Stimulated activated CD4-positive, alpha-beta T cell treated with anti-CD3 and anti-CD28 coated beads, TNF-alpha, amount 100 ng/mL, for 24 hours (primary cell): ENCODE measurements at places on chromosomes 7 and 10.

DNA sequence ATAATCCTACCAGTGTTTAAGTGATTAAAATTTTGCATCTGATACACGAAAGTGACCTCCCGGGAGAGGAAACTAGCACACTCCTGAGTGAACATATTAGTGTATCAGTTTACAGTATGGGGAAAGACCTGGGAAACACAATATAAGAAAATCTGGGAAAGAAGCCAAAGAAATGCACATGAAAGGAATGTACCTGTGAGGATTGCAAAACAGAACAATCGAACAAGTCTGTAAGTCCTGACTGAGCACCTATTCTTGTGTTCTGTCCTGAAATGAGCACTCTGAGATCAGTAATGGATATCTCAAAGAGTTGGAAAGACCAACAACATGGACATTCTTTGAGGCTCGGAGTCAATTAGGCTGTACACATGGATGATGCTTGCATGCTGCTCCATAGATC lies 554.7 kb downstream of the SORCS3 start:
- DNase-seq = no peak

DNA sequence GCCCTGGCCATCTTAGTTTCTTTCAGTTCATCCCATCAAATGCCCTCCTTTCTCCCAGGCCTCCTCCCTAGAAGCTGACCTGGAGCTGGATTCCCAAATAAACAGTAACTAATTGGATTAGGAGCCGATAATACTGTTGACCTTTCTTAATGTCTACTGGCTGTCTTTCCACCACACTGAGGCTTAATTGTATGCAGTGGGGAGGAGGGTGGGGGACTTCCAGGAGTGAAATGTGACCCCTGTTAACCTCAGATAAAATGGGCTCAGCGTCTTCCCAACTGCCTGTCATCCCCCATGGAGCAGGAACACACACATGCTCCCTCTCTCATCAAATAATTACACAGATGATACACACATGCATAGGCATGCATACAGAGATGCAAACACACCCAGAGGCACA lies 53.7 kb upstream of the LBX1 start:
- no peak for DNase-seq

GRCh38 chr10:33657154-33657908 lies 322.9 kb upstream of the NRP1 start:
- DNase-seq = no peak

DNA sequence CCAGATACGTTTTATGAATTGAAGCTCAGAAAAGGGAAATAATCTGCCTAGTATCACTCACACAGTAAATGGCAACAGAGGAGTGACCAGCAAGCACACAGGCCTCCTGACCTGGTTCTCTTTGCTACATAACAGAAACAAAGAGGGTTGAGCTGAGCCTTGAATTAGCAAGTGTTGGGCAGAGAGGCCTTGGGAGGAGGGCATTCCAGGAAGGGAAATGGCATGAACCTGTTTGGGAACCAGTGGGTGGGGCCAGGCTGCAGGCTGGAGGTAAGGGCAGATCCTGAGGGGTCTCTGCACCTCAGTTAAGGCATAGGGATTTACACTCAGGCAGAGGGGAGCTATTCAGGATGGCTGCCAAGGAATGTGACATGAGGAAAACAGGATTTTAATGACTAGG lies 24.8 kb upstream of the CYCS start:
- no peak for DNase-seq

- DNase-seq = no peak
Observed at GRCh38 chr10:89343089-89343767, 15.4 kb downstream of the IFIT3 start.

GRCh38 chr10:130190055-130190736 lies 54.0 kb downstream of the GLRX3 start:
- DNase-seq = peak; percentile 83

DNA sequence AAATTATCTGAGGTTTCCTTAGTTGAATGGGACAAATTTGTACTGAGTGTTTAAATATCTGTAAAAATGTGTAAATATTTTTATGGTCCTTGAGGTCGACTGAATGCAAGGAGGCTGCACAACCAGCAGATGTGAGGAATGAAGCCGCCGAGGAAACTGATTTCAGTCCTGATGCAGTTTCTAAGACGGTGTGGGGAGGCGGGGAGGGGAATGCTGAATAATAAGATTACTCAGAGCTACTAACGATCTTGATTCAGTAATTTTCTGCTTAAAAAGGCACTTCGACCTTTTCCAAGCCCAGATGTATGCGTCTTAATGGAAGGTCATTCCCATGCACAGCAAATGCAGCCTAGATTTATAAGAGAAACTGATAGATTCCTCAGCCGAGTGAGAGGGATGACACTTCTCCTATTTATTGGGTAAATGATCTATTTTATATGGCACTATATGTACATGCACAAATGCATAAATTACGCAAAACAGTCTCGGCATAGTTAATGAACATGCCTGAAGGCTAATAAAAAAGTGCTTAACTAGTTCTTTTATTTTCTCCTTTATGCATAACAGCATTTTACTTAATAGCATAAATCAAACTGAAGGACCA lies 167.6 kb upstream of the PITRM1 start:
- DNase-seq = no peak

GRCh38 chr7:44116087-44116788 lies 7.1 kb downstream of the POLD2 start:
- DNase-seq = no peak

- DNase-seq = no peak
Observed at GRCh38 chr7:36285276-36285675, 104.4 kb upstream of the ANLN start.

DNA sequence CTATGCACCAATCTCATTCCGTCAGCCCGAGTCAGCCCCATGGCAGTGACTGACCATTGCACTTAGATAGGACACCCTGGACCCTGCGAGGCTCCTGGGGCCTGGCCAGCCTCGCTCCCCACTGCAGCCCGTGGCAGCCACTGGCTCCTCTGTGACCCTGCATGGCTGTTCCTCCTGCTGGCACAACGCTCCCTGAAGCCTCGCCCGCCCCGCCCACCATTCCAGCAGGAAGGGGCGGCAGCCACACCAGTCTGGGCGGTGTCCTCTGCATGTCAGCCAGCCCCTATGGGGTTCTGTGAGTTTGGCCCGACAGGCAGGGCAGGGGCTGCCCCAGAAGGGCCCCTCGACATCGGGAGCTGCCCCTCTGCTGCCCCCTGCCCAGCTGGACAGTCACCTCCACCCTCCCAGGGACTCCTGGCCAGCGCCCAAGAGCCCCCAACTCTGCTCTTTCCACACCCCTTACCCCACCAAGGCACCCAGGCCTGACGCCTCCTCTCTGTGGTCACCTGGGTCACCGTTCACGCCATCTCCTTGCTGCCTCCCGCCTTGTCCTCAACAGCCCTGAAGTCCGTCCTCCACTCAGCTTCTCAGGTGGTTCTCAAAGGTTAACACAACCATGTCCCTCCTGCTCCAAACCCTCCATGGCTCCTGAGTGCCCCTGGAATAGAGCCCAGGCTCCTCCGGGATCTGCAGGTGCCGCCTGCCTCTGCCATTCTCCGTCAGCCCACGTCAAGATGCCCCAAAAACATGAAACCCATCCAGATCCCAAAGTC lies 103.5 kb downstream of the MICALL2 start:
- no peak for DNase-seq

DNA sequence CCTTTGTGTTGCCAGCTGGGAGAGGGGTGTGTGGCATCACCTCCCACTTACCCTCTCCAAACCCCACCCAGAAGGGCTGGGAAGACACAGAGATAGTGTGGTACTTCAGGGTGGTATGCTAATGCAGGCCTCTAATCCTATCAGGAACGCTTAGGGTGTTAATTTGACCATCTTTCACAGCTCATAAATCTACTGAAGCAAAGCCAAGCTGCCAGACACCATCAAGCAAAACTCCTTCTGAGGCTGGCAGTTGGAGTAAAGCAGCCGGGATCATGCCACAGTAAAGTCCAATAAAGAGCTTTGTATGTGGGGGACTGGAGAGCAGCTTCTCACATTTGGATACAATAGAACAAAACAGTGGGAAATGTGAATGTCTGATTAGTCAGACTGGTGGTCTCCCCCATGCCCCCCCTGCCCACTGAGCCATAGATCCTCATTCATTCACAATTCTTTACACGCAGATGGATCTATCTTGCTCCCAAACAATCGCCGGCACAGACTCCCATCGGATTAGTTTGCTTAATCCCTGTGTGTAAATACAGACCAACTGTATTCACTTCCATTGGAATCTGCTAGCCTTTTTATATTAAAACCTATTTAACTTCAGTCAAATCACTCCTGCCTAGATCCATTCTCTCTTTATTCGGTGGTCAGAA lies 29.6 kb downstream of the FGFBP3 start:
- DNase-seq = no peak
